Neuronal stem cell (in vitro differentiated cells): ENCODE measurements at places on chromosomes 7 and 10.

DNA sequence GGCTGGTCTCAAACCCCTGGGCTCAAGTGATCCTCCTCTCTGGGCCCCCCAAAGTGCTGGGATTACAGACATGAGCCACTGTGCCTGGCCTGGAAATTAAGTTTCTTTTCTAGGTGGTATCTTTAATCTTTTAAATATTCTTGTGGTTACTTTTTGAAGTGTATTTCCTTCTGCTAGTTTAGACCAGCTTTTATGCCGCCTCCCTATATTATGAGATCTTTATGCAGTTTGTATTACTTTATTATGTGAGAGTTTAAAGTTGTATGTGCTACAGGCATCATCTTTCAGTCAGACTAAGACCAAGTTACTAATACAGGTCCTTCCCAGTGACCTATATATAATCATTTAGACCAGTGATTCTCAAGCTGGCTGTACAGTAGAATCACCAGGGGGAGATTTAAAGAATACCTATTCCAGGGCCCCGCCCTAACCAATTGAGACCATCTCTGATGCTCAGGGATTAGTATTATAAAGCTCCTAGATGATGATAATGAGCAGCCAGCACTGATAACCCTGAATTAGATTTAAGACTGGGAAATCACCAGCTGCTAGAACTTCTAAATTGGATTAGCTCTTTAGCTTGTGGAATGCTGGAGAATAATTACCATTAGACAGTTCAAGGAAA, 11.3 kb downstream of the INPP5F start:
- DNase-seq, result no peak

DNA sequence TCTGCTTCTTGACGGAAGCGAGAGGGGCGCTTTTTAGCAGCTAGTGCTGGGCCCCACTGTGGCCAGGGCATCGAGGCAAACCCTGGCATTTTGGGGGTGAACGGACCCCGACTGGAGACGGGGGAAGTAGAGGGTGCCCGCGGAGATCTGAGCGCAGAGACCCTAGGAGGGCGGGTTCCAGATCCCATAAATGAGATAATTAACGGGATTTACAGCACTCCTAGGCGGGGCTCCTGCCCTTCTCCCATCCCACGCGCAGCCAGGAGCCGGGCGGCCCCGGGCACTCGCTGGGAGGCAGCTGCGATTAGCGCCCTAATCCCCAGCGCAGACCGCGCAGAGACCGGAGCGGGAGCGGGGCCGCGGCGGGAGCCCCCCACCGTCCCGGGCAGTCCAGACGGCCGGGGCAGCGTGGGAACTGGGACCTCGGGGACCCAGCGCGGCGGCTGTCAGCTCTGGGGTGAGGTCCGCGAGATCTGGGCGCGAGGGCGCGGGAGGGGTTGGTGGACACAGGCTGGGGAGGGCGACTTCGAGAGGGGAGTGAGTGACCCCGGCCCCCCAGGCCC, 735 bp downstream of the JCAD start:
- no peak for DNase-seq

DNA sequence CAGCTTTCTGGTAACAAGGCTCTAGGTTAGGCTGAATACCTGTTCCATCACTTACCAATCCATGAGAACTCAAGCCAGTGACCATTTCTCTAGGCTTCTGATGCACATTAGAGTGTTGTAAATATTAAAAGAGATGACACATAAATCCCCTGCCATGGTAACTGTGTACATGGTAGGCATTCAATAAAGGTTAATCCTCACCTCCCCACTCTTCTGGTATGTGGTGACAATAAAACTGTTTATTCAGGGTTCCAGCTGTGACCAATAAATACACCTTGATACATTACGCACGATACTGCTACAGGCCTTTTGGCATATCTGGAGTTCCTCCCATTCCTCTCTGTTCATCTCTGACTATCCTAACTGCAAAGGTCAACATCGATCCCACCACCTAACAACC, 171.9 kb downstream of the SRPK2 start:
- no peak for DNase-seq

DNA sequence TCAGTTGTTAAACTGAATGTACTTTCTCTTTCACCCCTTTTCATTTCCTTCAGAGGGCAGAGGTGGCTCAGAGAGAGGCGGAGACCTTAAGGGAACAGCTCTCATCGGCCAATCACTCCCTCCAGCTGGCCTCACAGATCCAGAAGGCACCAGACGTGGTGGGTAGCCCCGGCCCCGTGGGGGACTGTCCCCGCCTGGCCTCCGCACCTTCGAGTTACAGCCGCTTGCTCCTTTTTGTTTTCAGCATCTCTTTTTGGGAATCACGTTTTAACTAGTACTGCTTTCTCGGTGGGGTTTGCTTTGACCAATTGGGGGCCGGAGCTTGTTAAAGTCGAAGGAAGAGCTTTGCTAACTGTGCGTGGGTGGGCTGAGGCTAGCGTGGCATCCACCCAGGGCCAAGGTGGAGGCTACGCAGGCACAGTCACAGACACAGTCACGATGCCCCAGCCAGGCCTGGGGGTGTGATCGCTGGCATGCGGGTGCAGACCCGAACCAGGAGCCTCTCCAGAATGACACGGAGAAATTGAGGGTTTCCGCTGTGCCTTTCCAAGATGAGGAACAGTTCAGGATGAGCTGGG, 116.2 kb upstream of the SH2B2 start:
- DNase-seq, result no peak

DNA sequence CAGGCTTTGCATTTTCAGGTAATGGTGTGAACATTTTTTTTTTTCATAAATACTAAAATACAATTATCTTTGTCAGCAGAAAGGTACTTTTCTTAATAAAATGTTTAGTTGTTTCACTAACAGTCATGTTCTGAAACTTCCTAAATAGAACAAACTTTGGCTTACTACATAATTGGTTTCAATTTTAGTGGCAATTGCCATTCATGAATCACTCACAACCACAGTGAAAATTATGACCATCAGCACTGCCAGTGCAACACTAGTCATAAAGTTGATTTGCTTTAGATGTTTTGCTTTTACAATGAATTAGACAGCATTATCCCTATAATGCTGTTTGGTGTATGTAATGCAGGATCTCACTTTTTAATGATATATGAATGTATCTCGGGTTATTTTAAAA, 297.6 kb upstream of the PLXDC2 start:
- no peak for DNase-seq

GRCh38 chr7:18396953-18397352, 98.6 kb upstream of the HDAC9 start:
- DNase-seq, result no peak

GRCh38 chr7:18565337-18565736, 69.8 kb downstream of the HDAC9 start:
- no peak for DNase-seq

GRCh38 chr7:5270788-5271187, 12.0 kb upstream of the SLC29A4 start:
- no peak for DNase-seq

GRCh38 chr7:127832592-127832991, 180.6 kb downstream of the SND1 start:
- DNase-seq, result no peak

DNA sequence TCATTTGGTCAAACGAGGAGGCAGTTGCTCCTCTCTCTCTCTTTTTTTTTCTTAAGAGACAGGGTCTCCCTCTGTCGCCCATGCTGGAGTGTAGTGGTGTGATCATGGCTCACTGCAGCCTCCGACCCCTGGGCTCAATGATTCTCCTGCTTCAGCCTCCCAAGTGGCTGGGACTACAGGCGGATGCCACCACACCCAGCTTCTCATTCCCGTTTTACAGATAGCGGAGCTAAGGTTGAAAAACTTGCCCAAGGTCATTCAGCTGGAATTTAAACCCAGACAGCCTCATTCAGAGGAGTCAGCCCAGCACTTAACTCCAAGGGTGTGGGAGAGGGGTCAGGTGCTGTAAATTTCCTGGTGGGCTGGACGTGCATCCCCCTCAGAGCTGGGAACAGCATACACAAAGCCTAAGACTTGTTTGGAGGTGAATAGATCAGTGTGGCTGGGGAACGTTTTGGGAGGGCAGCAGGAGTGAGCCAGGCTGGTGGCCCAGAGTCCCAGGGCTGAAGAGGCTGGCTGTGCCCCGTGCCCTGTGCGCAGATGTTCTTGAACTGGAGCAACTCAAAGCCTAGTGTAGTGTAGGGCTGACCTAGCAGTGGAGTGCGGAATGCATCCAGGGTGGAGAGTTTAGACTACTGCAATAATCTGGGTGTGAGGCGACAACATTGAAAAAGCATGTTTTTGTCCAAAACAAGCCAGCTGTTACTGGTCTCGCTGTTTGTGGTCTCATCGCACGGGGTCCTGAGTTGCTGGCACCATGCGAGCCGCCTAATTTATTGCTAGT, 2.3 kb downstream of the HTRA1 start:
- no peak for DNase-seq

DNA sequence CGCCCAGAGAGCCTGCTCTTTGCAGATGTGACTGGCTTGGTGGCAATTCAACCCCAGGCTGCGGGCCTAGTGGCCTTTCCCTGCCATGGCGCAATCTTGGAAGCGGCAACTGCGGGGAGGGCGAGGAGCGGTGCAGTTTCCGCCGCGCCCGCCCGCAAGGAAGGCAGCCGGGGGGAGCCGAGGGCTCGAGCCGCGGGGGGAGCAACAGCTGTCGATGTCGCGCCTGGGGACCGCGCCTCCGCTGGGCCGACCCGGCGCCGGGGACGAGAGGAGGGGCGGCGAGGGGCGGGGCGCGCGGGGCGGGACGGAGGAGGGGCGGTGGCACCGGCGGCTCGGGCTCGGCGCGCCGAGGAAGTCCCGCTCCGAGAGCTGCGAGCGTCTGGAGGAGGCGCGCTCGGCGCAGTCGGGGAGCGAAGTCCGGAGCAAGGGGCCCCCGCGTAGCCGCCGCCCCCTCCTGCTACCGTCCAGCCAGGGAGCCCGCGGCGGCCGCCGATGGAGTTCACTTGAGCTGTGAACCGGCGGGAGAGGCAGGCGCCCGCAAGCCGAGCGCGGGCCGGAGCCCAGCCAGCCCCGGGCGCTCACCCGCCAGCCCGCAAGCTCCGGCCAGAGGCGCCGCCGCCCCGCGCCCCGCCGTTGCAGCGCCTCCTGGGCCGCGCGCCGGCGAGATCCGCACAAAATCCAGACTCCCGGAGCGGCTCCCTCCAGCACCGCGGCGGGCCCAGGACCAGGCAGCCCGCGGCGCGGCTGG, 438.1 kb upstream of the GALNT17 start:
- DNase-seq, result peak; percentile 68

- DNase-seq, result peak; percentile 59
Observed at GRCh38 chr7:14432924-14433323, 443.5 kb upstream of the ETV1 start.

DNA sequence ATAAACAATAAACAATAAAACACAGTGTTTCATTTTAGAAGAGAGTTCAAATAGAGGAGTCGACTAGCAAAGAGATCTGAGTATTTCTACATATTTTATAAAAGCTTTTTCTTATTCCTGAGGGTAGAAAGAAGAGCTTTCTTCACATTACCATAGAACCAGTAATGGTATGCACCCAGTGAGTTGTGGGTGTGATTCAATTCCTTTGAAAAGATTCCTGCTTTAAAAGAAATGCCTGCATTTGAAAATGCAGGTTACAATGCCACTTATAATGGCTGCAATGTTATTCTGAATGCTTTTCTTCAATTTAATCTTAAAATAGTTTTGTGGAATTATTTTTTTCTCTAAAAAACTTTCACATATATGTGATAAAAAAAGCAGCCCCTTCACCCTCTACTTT, 178.1 kb downstream of the CDC14C start:
- no peak for DNase-seq

- peak; percentile 20 for DNase-seq
Observed at GRCh38 chr10:10293481-10293951, 724.2 kb upstream of the CELF2 start.

- no peak for DNase-seq
Observed at GRCh38 chr7:139183251-139183650, 47.8 kb upstream of the UBN2 start.

DNA sequence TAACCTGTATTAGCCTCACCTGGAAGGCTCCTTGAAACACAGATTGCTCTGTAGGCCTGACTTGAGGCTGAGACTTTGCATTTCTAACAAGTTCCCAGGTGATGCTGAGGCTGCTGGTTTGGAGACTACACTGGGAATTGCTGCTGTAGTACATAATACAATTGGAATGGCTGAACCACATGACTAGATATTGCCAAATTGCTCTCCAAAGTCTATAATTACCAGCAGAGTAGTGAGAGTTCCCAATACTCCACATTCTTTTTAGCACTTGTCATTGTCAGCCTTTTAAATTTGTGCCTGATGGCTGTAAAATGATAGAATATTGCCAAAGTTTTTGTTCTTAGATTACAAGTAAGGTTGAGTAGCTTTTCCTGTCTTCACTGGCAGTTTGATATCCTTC, 39.9 kb downstream of the PLEKHA8 start:
- no peak for DNase-seq

DNA sequence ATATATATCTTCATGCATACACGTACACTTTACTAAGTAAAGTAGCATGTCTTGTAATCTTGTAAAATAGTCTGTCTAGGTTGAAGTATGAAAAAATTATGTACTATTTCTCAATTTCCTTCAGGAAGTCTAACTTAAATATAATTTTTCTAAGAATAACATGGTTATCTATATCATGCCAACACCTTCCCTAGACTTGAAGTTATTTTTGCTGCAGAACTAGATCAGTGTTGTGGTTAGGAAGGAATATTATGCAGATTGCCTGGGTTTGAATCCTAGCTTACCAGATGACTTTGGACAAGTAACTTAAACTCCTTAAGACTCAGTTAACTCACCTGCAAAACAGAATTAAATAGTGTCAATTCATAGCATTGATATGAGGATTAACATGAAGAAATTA, 142.2 kb upstream of the SEMA3A start:
- no peak for DNase-seq

DNA sequence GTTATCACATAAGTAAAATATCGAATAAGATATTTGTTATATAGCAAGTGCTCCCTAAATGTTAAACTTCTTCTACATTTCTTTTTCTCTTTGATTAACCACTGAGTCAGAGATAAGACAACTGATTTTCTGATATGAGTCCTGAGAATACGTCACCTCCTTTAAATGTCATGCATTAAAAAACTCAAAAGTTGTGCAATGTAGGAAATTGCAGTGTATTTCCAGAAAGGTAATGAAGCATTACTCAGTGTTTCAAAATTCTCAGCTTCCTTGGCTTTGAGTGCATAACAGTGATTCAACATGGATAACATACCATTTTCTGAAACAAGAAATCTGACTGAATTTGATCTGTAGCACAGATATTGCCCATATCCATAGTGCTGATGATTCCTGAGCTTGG, 155.8 kb downstream of the BMPER start:
- DNase-seq, result no peak
